Smooth muscle cell of the pulmonary artery (primary cell): ENCODE measurements at places on chromosomes 11 and 22. TPM values are rescaled to one million over a fixed set of nuclear protein-coding genes. Genes with fewer than 3 reads are reported as not detected.

Gene SCGB1D1
- not detected in 2 replicates for total RNA-seq

Gene HEPHL1
- total RNA-seq, result not detected in 2 replicates

Gene SAC3D1
- total RNA-seq, result 5.6 and 10.9 TPM in 2 replicates

Gene PTH
- total RNA-seq, result not detected in 2 replicates

Gene CCDC87
- 0.56 and 0.59 TPM in 2 replicates for total RNA-seq

Gene CCDC89
- total RNA-seq, result 1.9 and 4.2 TPM in 2 replicates

Gene MMP3
- total RNA-seq, result 0.40 TPM in 1 of 2 replicates, not detected in the other

Gene MMP13
- not detected in 2 replicates for total RNA-seq

Gene ART1
- total RNA-seq, result not detected in 2 replicates

Gene APOBEC3C
- total RNA-seq, result 13.1 and 15.0 TPM in 2 replicates

Gene PRRG4
- total RNA-seq, result under 0.01 and 0.89 TPM in 2 replicates
